ENCODE measurements at places on chromosomes 7 and 10.

DNA sequence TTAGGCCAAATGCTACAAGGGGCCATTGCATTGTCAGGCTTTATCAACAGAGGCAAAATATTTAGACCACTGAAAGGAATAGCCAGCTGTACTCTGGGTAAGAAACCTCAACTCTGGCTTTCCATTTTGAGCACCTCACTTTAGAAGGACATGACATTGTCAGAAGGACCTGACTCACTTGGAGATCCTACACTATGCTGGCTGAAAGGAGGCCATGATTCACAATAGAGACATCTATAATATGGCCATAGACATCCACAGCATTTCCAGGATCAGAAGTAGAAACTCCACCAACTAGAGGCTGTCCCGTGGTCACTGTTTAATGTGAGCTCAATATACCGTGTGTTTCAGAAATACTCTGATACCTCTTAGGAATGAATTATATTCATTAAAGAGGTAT is 140.9 kb downstream of the BTAF1 start:
- no peak for DNase-seq

DNA sequence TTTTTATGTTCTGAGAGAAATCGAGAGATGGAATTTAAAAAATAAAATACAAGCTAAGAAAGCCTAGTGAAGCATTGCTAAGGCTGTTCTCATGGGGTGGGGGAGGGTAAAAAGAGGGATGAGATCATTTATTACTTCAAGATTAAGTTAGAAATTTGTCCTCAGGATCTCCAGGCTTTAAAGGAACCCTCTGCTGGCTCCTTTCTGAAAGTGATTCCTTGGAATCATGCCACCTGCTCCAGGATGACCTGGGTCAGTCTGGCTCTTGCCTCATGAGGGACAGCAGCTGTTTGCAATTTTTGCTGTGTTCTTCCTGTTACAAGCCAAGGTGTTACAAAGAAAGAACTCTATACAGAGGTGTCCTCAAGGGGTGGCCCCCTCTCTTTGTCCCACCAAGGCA is 69.8 kb downstream of the CDK1 start:
- no peak for DNase-seq

DNA sequence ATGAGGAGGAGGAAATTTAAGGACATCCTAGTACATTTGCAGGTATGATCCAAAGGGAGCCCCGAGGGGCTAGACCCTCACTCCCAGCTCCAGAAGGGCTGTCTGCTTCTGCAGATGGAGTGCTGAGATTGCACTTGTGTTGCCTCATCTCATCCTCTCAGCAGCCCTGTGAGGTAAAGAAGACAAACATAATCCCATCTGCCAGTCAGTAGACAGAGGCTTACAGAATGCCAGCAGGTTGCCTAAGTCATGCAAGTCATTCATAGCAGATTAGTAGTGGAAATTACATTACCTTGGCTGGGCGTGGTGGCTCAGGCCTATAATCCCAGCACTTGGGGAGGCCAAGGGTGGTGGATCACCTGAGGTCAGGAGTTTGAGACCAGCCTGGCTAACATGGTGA is 45.4 kb downstream of the BLVRA start:
- no peak for DNase-seq

DNA sequence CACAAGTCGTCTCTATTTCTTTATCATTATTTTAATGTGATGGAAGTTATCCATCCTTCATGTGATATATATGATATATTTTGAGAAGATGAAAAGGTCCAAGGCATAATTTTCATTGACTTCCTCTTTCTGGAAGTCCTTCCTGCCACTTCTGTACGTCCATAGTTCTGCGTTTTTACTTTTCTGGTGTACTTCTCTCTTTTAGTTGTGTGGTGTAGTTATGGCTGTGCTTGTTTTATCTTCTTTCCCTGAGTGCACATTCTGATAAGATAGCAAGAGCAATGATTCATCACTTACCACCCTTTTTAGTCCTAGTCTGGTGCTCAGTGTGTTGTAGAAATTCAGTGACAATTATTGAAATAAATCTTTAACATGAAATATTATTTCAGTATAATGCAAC is 231.3 kb upstream of the FERD3L start:
- DNase-seq, result no peak

GRCh38 chr10:113304726-113305125 is 248.1 kb upstream of the HABP2 start:
- peak; percentile 21 for DNase-seq

DNA sequence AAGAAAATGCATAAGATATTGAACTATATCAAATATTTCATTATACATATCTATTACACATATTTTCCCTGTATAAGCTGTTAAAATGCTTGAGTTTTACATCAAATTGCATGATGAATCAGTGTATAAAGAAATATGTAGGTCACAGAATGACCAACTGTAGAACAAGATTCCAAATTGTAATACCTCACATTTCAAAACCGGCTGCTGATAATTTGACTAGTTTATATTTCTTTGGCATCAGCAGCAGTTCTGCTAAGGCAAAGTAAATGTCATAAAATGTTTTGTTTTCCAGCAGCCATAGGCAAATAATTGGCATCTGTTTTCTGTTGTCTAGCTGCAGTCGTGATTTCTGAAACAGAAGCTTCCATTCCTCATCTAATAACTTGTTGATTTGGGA is 633.9 kb downstream of the ARL4A start:
- DNase-seq, result no peak

Measured in neural progenitor cell (in vitro differentiated cells).